Upper lobe of right lung (tissue), 1 donor: ENCODE measurements at places on chromosomes 5 and 9. TPM values are rescaled to one million over a fixed set of nuclear protein-coding genes. Genes with fewer than 3 reads are reported as not detected.

DNA sequence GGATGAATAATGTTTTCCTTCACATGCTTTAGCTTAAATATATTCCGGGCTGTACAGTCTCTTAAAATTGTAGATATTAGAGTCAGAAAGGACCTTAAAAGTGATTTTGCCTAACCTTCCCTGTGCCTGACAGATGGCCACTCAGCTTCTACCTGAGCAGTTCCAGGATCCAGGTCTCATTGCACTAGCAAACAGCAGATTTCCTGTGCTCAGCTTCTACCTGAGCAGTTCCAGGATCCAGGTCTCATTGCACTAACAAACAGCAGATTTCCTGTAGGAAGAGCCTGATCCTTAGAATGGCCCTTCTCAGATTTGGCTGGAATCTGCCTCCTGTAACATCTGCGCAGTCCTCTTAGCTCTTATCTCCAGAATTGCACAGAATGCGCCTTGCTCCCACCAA, 219.8 kb downstream of the AOPEP start:
- no peak for DNase-seq

DNA sequence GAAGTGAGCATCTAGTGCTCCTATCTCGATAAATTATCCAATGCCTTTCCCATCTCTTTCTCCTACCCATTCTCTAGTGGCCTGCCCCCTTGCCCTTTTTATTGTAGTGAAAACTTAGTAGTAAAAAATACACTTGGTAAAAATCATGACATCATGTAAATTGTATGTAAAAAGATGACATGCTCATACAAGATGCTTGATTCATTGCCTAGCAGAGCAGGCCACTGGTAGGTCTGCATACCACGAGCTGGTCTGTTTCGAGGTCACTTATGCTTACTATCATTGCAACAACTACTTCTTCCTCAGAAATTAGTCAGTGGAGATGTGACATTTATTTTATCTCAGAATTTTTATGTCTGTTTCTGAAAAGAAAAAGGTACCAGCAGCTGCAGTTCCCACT, 177.3 kb downstream of the C9orf152 start:
- DNase-seq = no peak

DNA sequence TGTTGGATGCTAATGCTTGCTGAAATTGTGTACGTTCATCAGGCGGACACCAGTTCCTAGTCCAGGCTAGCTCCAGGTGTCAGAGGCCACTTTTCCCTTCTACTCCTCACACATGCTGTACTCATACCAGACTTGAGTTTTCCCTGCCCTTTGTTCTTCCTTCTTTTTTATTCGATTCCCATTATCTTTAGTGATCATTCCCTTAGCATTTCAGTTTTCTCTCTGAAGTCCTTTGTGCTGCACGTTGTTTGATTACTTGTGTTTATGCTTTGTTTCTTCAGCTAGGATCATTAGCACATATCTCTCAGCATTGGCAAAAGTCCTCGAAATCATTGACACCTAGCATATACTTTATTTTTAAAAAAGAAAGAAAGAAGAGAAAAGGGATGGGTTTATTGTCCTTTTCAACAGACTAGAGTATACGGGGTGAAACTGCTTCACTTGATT, 409 bp upstream of the COX7C start:
- DNase-seq = no peak

BTNL3 gene
- not detected for total RNA-seq

- DNase-seq = no peak
Measured at GRCh38 chr5:24353611-24354010, 291.2 kb downstream of the CDH10 start.

ANAPC2 gene
- 51.4 TPM for total RNA-seq

DNA sequence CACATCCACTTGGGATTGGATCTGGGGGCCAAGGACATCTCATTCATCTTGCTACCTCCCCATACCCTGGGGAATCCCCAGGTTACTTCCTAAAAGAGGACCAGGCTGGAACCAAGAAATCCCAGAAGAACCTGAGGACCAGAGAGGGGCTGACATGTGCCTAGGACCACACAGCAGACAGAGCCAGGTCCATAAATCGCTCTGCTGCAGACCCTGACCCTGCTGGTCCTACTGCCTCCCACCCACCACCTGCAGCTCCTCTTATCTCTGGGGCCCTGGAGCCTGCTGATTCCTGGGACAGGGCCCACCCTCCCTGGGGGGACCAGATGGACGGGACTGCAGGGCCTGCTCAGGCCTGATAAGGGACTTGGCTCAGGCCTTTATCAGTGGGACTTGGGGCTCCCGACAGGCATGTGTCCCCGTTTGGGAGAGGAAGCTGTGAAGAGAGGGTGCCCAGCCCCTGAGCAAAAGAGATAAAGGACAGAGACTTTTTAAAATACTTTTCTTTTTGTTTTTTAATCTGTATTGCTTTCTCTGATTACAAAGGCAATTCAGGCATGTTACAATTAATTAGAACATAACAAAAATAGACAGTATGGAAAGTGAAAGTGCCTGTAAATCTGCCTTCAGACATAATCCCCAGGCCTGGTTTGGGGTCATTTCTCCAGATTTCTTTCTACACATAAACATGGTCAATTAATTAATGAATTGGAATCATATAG, 101.3 kb upstream of the LARP1 start:
- DNase-seq = peak; percentile 58

DNA sequence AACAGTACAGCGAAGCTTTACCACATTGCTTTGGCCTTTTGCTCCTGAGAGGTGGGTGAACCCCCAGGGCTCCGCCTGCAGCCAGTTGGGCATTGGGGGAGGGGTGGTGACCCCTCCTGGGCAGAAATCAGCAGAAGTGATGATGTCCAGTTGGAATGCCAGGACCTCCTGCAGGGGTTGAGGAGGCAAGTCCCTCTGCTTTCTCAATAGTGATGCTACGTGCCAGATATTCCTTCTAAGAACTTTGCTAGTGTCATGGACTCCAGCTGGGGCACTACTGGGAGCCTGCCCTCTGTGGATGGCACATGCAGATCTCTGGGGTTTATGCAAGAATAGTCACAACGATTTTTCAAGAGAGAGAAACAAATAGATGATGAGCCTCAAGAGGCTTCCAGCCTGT, 95.6 kb downstream of the NDFIP1 start:
- no peak for DNase-seq

DNA sequence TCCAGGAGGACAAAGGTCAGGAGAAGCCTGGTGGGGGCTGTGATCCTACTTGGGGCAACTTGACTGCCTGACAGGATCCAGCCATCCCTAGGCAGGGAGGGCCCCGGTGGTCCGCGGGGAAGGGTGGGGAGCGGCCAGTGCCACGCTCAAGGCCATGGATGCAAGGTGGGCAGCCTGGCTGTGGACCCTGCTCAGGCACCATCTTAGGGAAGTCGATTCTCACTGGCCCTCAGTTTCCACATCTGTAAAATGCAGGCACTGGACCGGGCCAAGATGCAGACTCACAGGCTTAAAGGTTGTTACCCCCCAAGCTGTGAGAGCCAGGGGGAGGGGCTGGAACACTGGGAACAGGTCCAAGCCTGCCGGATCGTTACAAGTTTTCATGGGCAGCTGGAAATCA, 8.7 kb upstream of the DOLPP1 start:
- no peak for DNase-seq

MRRF gene
- 31.9 TPM for total RNA-seq

DNA sequence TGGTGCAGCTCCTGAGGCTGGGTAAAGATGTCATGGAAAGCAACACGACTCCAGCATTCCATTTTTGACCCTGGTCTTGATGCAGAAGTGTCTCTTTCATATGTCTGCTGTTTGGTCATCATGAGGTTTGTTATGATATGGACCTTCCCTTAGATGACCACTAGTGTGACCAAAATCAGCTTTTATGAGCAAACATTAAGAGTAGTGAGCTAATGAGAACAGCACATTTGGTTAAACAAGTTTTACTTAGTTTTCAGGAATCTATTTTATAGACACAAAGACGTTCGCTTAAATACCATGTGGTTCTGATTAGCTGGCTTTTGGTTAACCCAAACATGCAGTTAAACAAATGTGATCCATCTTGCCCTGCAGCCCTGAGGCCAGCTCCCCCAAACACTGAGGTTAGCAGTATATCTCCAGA, 56.7 kb upstream of the ACTBL2 start:
- DNase-seq = no peak

GRCh38 chr5:22496666-22497065, 356.5 kb downstream of the CDH12 start:
- DNase-seq = no peak

DNA sequence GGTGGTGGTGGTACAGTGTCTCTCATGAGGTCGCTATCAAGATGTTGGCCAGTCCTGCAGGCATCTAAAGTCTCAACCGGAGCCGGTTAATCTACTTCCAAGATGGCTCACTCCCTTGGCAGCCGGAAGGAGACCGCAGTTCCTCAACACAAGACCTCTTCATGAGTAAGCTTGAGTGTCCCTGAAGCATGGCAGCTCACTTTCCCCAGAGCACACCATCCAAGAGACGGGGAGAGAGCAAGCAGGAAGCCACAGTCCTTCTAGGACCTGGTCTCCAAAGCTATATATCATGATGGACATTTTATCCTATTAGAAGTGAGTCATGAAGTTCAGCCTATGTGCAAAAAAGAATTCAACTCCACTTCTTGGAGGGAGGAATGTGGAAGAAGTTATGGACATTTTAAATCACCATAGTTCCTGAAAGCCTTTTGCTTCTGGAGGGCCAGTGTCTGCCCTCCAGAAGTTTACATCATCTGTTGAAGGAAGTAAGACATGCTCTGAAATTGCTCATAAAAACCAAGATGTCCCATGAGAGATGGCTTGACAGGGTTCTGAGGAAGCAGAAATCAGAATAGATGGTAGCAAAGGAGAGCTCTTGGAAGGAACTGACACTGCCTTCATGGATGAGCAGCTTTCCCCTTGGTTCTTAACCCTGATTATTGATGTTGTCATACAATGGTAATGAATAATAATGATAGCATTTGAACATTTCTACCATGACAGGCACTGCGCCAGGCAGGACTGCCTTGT, 21.3 kb downstream of the GALNT10 start:
- no peak for DNase-seq

PCDHGA7 gene
- total RNA-seq = 2.5 TPM

DNA sequence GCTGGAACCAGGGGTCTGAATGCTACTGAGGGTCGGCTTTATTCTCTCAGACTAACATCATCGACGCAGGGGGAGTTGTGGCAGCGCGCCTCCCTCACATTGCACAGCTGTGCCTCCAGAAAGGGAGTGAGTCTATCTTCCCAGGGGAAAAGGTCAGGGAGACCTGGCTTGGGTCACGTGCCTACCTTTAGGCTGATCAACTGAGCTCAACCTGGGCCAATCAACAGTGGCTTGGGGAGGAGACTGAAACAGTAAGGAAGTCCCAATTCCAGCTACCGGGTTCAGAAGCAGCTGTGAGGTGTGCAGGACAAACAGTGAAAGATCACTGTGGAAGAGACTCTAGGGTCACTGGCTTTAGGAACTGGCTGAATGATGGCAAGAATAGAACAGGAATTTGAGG, 14.3 kb downstream of the SNX30 start:
- no peak for DNase-seq

GRCh38 chr5:78727786-78728761, 79.5 kb upstream of the LHFPL2 start:
- DNase-seq = no peak

CDC20B gene
- not detected for total RNA-seq

- DNase-seq = peak; percentile 33
Measured at GRCh38 chr5:134451225-134451935, 39.7 kb upstream of the CDKN2AIPNL start.

DNA sequence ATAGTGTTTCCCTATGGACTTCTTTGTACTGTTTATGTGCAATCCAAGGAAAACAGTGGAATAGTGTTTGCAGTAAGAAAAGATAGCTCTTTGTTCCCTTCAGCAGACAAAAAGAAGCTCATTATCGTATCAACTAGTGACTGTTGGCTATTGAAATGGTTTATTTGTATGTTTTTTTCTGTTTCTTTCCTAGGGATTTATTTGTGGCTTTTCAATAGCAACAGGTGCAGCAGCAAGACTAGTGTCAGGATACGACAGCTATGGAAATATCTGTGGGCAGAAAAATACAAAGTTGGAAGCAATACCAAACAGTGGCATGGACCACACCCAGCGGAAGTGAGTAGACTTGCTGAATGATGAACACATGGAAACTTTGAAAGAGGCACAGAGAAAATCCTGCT, 65.1 kb downstream of the SLC44A1 start:
- no peak for DNase-seq

DNA sequence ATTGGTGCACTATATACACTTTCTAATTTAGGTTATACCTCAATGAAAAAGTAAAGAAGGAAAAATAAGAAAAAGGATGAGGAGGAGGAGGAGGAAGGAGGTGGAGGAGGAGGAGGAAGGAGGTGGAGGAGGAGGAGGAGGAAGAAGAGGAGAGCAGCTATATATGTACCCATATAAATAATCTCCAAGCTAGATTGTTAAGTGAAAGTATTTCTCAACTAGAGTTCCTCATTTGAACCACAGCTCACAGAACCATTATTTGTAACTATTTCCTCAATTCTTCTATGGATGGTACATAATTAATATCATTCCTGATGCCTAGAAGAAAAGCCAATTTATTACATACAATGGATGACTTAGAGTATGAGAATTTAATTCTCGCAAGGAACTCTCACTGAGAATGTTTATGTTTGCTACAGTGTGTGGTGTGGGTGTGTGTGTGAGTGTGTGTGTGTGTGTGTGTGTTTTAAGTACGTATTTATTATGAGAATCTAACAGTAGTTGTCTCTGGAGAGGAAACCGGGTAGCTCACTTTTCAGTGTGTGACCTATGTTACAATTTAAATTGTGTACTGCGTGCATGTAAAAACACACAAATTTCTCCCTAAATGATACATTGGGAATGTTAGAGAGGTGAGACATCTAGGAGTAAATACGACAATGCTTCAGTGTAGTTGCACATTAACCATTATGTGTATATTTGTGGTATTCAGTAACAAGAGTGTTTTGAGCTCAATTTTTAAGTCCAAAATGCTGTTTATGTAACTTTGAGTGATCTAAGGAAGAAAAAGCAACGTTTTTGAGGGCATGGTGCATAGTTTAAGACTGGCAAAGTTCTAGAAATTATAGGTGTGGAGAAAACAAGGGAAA, 20.2 kb upstream of the NREP start:
- DNase-seq = no peak

DNA sequence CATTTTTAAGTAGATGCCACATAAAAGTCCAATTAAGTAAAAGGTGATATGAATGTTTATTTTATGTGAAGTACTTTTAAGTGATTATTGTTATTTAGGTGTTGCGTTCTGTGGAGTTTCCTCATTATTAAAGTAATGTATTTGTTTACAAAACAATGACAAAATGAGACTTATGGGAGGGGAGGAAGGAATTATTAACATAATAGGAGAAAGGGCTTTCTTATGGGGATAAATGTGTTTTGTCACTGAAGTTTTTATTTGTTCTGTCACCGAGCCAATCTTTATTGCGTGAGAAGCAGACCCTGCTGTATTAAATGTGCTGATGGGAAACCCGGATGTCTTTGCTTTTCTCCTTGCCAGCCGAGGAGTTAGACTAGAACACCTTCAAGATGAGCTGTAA, 44.5 kb downstream of the TRIO start:
- DNase-seq = no peak
